ENCODE measurements at places on chromosomes 7 and 10. TPM values are rescaled to one million over a fixed set of nuclear protein-coding genes. Genes with fewer than 3 reads are reported as not detected.

GRCh38 chr7:52525772-52526341 lies 509.6 kb upstream of the POM121L12 start:
- H3K4me1 ChIP-seq: no peaks in the 10 kb centered on the region
- no peaks in the 10 kb centered on the region for H3K27me3 ChIP-seq
- DNase-seq: no peak
- no peak overlapping the region for H3K27ac ChIP-seq

- no peaks in the 10 kb centered on the region for H3K4me1 ChIP-seq
- H3K4me3 ChIP-seq: no peak overlapping the region
- no peak overlapping the region for H3K27ac ChIP-seq
- no peak for DNase-seq
Measured at GRCh38 chr7:151647874-151648273, 128.2 kb upstream of the RHEB start.

GRCh38 chr10:62528441-62528840 lies 154.3 kb downstream of the ZNF365 start:
- H3K27ac ChIP-seq: peak overlapping the region; percentile 68
- H3K36me3 ChIP-seq: peaks cover 5% of the 10 kb centered on the region
- no peak for DNase-seq
- no peak overlapping the region for H3K4me3 ChIP-seq

DNA sequence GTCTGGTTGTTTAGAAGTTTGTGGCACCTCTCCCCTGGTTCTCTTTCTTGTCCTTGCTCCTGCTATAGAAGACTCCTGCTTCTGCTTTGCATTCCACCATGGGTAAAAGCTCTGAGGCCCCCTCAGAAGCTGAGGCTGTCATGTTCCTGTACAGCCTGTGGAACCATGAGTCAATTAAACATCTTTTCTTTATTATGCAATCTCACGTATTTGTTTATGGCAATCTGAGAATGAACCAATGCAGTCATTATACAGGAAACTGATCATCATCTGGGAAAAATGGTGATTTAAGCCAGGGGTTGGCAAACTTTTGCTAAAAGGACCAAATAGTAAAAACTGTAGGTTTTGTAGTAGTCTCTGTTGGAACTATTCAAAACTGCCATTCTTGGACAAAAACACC lies 175.4 kb downstream of the CSTF2T start:
- H3K4me3 ChIP-seq: no peak overlapping the region
- no peaks in the 10 kb centered on the region for H3K36me3 ChIP-seq
- H3K27me3 ChIP-seq: peaks cover 2% of the 10 kb centered on the region
- H3K4me1 ChIP-seq: no peaks in the 10 kb centered on the region

GRCh38 chr7:20642166-20642565 lies 26.7 kb downstream of the ABCB5 start:
- H3K4me3 ChIP-seq: no peak overlapping the region
- peaks cover 10% of the 10 kb centered on the region for H3K27me3 ChIP-seq
- H3K4me1 ChIP-seq: no peaks in the 10 kb centered on the region
- DNase-seq: no peak
- H3K36me3 ChIP-seq: no peaks in the 10 kb centered on the region

DNA sequence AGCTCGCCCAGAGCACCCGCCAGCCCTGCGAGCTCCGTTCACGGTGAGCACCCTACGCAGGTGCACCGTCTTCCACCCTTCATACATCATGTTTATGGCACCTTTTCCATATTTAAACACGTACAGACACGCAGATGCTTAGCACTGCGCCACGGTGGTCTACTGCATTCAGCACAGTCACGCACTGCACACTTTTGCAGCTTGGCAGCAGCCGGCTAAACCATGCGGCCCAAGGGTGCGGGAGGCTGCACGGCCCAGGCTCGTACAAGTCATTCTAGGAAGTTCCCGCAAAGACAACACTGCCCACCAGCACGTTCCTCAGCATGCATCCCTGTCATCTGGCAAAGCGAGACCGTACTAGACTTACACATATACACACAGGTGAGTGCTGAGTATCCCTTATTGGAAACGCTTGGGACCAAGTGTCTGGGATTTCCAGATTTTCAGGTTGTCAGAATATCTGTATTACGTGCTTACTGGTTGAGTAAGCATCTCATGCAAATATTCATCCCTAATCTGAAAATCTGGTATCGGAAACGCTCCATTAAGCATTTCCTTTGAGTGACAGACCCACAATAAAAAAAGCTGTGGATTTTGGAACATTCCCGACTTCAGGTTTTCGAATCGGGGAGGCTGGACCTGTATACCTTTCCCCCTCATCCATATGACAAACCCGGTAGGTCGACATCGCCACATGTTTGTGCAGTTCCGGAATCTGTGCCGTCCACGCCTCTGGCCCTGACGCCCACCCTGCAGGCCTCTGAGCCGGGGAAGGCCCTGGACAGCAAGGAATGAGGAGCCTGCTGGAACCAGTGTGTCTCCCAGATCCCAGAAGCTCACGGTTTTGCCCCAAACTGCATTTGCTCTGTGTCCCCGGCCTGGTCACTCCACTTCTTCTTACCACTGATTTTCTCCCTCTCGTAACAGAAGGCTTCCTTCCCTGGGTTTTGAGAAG lies 222.2 kb downstream of the ELFN1 start:
- H3K27me3 ChIP-seq: no peaks in the 10 kb centered on the region
- H3K4me3 ChIP-seq: no peak overlapping the region
- H3K4me1 ChIP-seq: peaks cover 15% of the 10 kb centered on the region
- no peak overlapping the region for H3K27ac ChIP-seq
- H3K36me3 ChIP-seq: peaks cover 15% of the 10 kb centered on the region
- DNase-seq: no peak

DNAH11 gene
- 4.2 TPM for total RNA-seq

SEMA3D gene
- total RNA-seq: not detected

PRSS37 gene
- total RNA-seq: not detected

All from activated CD4-positive, alpha-beta T cell treated with anti-CD3 and anti-CD28 coated beads for 36 hours (primary cell).